Posterior vena cava (tissue), 2 donors: ENCODE measurements at places on chromosomes 16 and 17. TPM values are rescaled to one million over a fixed set of nuclear protein-coding genes. Genes with fewer than 3 reads are reported as not detected.

The TBC1D3C gene
- not detected for total RNA-seq

DNA sequence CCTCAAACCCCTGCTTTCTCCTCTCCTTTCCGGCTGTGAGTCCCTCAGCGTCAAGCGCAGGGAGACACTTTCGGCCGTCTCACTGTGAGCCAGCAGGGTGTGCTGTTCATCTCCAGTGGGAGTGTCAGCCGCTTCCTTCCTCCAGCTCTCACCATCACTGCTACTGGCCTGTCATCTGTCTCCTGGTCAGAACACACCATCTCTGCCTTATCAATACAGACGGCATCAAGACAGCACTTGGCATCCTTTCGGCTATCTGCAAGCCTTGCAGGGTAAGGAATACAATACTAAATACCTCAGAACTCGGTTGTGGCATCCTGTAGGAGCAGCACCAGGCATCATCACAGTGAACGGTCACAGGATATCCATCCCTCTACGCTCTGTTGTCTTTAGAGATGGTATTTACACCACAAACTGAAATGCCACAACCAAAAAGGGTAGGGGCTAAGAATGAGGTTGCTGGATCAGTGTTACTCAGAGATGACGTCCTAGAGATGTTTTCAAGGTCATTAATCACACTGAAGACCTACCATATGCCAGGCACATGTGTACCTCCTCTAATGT is 20.7 kb upstream of the CMTM4 start:
- no peak for DNase-seq

DNA sequence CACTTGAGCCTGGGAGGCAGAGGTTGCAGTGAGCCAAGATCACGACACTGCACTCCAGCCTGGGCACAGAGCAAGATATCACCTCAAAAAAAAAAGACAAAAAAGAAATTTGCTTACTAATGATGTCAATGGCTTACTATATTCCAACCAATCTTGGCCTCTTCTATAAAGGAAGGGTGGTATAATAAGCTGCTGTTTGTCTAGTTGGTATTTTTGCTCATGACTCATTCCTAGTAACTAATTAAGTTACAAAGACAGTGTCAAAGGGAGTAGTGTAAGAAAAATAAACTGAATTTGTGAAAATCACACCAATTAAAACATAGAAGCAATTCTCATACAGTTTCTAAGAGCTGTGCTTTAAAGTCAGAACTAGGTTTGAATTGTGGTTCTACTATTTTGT is 82.5 kb downstream of the NLK start:
- DNase-seq, result no peak

DNA sequence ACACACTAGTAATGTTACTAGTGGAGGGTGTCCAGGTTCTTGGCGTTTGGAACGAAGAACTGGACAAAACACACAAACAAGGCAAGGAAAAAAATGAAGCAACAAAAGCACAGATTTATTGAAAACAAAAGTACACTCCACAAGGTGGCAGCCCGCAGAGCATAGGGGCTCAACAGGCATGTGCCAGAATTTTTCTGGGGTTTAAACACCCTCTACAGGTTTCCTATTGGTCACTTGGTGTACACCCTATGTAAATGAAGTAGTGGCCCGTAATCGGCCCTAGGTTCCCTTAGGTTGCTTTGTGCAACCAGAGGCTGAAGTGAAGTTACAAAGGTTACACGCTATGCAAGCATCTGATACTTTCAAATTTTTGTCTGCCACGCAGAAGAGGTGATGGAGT is 8.1 kb downstream of the OR2C1 start:
- no peak for DNase-seq

The ATP1B2 gene
- total RNA-seq, result 2.6 TPM

The HOXB3 gene
- 16.0 TPM for total RNA-seq

DNA sequence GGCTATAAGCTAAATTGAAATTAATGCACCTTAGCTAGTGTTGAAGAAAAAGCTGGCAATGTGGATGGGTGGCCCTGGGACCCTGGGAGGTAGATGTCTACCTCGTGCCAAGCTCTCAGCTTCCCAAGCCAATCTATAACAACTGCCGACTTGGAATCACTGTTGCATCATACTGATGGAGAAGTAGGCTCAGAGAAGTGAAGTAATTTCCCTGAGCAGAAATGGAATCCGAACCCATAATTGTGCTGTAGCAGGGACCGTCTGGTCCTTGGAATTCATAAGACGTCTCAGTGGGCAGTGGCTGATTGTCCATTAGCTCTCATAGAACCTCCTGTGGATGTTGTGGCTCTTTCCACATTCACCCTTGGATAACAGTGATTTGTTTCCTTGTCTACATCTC is 196.6 kb downstream of the RAB11FIP4 start:
- peak; percentile 11 for DNase-seq

GRCh38 chr17:56653877-56654276 is 60.4 kb downstream of the NOG start:
- DNase-seq, result no peak

The RASL10B gene
- total RNA-seq, result 2.3 TPM

The BCL6B gene
- total RNA-seq, result 29.7 TPM

DNA sequence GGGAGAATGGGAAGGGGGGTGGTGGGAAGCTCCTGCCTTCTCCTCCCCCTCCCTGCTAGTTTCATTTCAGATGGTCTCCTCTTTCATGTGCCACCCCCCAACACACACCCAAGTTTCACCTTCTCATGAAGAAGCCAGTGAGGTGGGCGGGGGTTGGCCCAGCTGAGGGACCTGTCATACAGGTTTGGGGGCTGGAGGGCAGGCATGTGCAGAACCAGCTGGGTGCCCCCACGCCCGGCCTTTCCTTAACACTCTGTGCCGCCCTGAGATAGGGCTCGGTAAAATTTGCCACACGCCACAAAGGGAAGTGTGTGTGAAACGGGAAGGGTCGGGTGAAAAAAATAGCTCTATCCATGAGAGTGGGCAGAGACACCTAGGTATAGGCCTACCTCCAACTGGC is 57.4 kb downstream of the PIPOX start:
- DNase-seq, result no peak

The TBX4 gene
- total RNA-seq, result 0.24 TPM

GRCh38 chr17:43694081-43694870 is 32.6 kb upstream of the MEOX1 start:
- no peak for DNase-seq

DNA sequence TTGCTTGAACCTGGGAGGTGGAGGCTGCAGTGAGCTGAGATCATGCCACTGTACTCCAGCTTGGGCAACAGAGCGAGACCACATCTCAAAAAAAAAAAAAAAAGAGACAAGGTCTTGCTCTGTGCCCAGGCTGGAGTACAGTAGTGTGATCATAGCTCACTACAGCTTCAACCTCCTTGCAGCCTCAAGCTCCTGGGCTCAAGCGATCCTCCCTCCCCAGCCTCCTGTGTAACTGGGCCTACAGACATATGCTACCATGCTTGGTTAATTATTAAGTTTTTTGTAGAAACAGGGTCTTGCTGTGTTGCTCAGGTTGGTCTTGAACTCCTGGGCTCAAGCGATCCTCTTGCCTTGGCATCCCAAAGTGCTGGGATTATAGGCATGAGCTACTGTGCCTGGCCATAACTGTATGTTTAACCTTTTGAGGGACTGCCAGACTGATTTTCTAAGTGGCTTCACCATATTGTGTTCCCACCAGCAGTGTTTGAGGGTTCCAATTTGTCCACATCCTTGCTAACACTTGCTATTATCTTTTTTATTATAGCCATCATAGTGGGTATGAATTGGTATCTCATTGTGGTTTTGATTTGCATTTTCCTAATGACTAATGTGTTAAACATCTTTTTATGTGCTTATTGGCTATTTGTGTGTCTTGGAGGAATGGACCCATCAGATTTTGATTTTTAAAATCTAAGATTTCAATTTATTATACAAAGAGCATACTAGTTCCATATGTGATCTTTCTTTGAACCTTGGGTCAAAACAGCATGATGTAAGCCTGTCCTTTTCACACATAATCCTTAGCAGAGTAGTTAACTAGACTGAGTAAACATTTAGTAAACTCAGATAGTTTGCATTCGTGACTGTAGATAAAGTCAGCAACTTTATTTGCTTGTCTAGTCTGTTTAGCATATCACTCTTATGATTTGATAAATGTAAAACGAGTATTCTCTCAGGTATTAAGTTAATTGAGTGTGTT is 38.1 kb upstream of the KPNB1 start:
- DNase-seq, result no peak

The CD300H gene
- total RNA-seq, result not detected

DNA sequence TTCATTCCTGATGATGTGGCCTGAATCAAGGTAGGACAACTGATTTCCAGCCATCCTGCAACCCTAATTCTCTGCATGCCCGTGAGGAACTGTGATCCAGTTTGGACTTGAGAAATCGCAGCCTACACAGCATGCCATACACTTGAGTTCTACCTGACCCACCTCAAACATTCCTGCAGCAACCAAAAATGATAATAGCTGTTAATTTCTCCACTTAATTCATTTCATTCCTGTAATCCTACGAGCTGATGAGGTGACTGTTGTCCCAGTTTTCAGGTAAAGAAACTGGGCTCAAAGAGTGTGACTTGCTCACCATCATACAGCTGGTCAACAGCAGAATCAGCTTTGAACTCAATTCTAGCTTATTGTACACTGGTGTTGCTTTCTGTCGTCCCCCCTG is 2.2 kb upstream of the GAS7 start:
- no peak for DNase-seq

- no peak for DNase-seq
These were observed 488.5 kb upstream of the SOX9 start for GRCh38 chr17:71632328-71632727.

DNA sequence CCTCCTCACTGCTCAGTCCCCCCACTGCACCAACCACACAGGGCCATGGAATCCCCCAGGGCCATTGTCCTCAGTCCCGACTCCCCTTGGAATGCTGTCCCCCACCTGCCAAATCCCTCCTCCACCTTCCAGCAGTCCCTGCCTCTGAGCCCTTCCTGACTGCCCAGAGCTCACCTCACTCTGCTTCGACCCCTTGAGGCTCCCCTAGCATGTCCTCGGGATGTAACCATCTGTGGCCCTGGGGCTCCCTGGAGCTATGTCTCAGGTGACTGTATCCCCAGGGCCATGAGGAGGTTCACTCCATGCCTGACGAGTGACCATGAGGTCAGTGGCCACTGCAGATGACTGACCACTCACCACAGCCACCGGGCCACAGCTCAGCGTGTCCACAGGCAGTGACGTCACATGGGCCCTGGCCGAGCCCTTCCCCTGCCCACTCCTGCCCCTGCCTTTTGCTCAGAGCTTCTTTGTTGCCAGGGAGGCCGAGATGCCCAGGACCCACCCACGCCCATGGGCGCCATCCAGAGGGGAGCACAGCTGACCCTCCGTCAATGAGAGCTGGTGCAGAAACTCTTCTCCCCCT is 7.7 kb upstream of the PIEZO1 start:
- DNase-seq, result no peak

The TBC1D3K gene
- total RNA-seq, result not detected
